ENCODE measurements at places on chromosomes 4 and X. TPM values are rescaled to one million over a fixed set of nuclear protein-coding genes. Genes with fewer than 3 reads are reported as not detected.
A peak's percentile ranks its signal among the peaks of the same experiment; 100 is the strongest.

DNA sequence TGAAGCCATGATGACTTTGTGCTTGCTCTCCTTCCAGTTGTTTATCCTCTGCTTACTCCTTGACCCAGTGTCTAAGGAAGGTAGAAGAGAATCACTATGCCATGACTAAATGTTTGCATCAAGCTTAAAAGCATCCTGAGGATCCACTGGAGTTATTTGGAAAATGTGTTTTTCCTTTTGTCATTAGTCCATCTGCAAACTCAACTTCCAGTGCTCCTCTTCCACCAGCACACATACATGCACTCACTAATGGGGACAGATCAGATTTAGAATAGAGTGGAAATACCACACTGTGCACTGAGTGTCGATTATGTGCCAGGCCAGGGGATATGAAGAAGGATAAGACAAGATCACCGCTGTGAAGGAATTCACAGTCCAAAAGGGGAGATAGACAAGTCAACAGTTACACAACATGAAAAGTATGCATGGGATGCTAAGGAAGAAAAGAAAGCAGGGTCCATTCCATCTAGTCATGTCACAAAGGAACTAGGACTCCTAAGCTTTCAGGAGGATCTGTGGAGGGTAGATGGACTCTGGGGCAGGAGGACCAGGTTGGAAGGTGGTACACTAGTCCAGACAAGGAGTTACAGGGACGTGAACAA is 1.9 kb downstream of the OCIAD2 start:
- no peak for DNase-seq

GRCh38 chr4:181162676-181163075 is 1080.5 kb upstream of the TENM3 start:
- no peak for DNase-seq

DNA sequence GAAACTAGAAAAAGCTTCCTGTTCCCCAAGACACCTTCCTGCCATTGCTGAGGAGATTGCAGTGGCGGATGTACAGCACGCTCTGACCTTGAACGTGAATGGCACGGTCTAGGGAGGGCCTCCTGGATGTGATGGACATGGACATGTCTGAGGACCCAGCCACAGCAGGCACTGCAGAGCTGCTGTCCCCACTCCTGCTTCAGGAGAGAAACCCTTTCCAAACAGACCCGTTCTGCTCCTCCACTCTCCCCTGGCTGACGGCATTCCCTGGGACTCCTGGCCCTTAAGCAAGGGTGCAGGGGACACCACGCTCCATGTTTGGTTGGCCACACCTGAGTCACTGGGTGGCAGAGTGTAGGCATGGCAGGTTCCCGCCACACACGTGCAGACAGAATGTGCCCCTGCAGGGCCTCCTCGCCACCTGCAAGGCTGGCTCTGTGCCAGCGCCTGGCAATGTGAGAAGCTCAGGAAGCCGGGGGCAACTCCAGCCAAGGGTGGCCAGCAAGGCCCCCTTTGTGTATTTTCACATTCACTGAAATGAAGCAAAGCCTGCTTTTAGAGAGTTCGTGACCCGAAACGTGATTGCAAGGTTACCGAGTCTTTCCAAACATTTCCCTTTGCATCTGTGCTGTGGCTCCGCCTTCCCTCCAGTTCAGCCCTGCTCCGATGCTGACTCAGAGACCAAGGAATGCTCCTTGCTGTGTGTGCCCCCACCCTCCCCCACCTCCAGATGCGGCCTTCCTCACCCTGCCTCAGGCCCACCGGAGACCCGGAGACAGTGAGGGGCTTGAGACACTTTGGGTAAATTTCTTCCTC is 46.1 kb downstream of the HTRA3 start:
- peak; percentile 77 for DNase-seq

- DNase-seq: no peak
Observed at GRCh38 chr4:55216863-55217635, 91.7 kb upstream of the KDR start.

Gene BEX1
- 2.3 TPM for total RNA-seq
